ENCODE measurements at places on chromosomes 12 and 14.

- peak; percentile 89 for DNase-seq
These were observed at the start of gene RBM19 for GRCh38 chr12:113965951-113966797. TSS of gene RBM19 (minus strand) at chr12:113966325. CDS start at chr12:113966227, 98 bp downstream.

GRCh38 chr12:51419425-51420193, 5.0 kb upstream of the SLC4A8 start:
- DNase-seq: no peak

GRCh38 chr12:43292699-43293098, 259.3 kb downstream of the ADAMTS20 start:
- no peak for DNase-seq

DNA sequence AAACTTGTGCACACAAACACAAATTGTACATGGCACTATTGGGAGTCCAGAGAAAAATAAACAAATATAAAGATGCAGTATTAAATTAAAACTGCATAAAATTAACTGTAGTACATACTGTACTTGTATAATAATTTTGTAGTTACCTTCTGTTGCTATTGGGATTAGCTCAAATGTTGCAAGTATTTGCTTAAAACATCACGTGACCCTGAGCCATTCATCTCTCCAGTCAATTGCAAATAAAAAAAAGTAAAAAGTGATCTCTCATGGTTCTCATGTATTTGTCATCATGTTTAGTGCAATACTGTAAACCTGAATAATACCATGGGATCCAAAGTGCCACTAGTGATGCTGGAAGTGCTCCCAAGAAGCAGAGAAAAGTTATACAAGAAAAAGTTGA, 88.1 kb upstream of the NAV3 start:
- DNase-seq: no peak

GRCh38 chr14:71247106-71247505, 339.8 kb downstream of the PCNX1 start:
- DNase-seq: no peak

GRCh38 chr14:75769047-75769685, 108.1 kb downstream of the TTLL5 start:
- DNase-seq: no peak

DNA sequence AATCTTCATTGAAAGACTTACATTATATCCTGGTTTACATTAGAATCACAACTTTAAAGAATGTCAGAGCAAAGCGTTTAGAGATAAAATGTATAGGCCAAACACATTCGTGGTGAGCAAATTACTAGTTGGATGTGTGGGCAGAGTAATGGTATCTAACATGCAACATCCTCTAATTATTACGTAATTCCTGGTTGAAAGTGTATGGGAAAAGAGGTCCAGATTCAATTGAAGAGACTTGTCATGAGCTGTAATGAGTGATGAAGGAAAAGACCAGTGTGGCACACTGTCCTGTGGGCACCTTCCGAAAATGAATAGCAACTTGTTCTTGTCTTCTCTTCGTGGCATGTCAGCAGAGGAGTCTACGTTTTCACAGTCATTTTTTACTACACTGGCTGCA, 192.8 kb downstream of the LRIG3 start:
- no peak for DNase-seq

GRCh38 chr12:16291032-16291431, 13.5 kb upstream of the SLC15A5 start:
- DNase-seq: no peak

DNA sequence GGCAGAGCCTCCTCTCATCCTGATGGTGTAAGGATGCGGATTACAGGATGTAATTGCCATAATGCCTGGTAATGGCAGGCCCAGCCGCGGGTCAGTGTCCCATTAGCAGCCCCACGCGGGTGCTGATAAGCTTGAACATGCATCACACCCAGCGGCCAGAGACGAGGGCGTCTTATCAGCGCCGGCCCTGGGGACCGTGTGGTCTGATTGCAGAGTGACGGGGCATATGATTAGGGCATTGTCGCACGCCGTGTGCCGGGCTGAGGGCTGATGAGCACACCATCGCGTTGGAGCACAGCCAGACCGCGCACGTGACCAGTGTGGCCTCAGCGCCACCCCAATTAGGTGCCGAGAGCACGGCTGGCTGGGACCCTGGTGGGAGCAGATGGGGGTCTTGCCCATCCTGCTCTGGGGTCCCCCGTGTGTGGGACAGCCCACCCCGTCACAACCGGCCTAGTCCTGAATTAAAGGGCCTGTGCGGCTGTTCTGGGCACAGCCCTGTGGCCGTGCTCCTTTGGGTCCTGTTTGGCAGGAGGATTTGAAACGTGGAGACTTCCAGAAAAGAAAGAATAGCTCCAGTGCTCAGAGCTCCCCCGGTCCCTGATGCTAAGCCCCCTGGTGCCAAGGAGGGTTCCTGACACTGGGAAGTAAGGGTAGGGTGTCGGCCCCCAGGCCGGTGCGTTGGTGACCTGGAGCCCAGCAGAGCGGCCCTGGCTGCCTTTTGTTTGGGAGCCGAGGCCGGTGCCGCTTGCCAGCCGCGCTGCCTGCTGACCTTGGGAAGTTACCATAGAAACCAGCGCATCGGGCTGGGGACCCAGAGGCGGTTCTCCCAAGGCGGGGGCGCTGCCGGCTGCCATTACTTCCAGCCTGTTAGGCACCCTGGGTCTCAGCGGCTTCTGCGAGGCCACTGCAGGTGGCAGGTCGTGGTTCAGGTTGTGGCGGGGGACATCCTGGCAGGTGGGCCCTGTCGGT, 20.7 kb downstream of the KIF26A start:
- no peak for DNase-seq

- no peak for DNase-seq
These were observed 67.5 kb upstream of the C14orf180 start for GRCh38 chr14:104512061-104512460.

DNA sequence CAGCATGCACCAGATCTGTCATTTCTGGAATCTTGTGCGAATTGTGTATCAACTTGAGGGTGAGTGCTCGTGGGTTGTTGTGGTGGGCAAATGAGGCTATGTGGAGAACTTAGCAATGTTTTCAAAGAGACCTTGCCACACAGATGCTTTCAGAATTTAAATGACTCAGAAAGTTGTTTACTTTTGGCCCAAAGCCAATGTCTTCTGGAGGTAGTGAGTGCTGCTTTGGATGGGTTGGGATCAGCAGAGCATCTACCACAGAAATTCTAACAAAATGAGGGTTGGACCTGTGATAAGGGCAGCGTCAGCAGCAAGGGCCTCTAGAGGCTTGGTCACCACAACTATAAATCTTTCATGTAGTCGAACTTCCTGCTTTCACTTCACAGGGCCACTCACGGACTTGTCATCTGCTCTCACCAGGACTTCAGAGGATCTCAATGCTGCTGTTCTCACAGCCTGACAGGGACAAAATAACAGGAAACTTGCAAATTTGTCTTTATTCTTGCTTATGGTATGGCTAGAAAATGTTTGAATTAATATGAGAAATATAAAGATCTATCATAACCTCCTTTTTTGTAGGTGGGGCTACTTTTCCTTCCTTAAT, 111.4 kb downstream of the DACT1 start:
- DNase-seq: no peak

DNA sequence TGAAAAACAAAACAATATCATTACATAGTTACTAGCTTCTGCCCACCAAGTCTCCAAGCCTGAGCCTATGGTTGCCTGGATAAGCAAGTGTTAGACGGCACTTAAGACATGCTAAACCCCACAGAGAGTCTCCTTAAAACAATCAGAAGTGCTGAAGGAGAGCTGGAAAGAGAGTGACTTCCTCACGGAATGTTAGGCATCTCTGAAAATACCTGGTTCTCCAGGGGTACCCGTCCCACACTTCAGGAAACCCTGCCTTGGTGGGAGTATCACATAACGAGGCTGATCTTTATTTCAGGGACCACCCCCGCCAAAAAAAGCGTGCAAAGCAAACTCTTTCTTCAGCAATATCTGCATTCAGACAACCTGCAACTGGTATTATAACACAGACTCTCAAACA, 18.3 kb downstream of the LHX5 start:
- no peak for DNase-seq

- no peak for DNase-seq
These were observed 723 bp upstream of the LRP10 start for GRCh38 chr14:22870811-22871223.

DNA sequence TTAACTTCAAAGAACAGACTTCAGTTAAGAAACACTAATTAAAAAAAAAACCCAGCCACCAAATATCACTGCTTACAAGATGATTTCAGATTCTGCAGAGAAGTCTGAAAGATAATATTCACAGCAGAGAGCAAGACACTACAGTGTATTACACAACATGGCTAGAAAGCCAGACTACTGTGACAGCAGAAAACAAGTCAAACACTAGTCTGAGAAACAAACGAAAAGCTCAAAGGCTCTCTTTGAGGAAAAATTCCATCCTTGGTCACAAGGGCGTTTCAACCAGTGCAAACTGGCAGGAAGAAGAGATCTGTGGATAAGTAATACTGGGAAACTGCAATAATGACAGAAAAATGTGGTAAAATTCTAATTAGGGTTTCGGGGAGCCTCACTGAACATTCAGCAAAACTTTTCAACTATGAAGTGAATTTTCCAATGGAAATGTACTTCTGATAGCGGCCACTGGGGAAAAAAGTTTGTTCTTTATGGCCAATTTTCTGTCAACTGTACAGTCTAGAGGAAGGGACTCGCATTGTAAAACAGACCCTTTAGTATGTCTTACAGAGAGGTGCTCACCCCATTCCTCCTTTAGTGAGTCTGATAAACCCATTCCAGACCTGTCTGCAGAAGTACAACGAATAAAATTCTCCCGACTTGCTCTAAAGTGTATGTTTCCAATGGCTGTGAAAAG, 50.4 kb downstream of the ACADS start:
- DNase-seq: no peak

DNA sequence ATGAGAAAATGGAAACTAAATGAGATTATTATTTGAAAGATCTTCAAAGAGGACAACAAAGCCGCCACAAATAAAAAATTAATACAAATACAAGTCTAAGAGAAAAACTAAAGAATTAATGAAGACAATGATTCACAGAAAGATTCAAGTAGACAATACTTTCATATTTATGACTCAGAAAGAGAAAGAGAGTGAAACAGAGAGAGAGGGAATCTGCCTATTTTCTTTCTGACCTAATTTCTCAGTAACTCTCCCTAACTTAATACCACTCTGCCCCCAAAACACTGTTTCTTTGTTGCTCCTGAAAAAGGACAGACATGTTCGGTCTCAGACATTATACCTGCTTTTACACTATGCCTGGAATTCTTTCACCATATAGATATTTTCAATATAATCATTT, 259.1 kb downstream of the SLC6A15 start:
- no peak for DNase-seq

DNA sequence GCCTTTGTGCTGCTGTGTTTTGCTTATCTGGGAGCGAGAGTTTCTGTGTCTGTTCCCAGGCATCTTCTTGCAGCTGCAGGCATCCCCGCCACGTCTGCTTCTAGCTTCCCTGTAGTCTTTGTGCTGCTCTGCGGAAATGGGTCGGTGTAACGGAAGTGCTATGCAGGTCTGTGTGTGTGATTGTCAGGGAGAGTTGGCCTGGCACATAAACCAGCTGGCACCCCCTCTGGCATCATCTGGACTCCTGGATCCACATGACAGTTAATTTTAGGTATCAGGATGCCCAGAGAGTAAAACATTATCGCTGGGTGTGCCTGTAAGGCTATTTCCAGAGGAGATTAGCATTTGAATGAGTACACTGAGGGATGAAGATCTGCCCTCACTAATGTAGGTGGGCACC, 9.4 kb upstream of the OASL start:
- no peak for DNase-seq

GRCh38 chr14:74981833-74982232, 20.9 kb upstream of the EIF2B2 start:
- no peak for DNase-seq

DNA sequence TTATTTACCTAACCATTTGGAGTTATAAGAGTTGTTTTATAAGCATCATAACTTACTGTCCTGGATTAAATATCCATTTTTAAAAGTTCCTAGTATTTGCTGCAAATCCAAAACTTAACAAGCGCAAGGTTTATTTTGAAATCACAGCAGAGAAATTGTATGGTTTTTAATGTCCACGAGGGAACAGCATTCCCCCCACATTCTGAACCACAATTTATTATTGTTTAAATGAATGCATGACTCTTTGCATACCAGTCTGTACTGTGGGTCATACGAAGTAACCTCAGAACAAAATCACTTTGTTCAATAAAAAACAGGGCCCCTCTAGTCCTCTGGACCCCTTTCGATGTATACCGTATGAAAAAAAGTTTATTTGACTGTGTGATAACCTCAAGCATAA, 75.9 kb downstream of the DACT1 start:
- DNase-seq: no peak

GRCh38 chr12:84128117-84128991, 784.2 kb downstream of the SLC6A15 start:
- DNase-seq: no peak

DNA sequence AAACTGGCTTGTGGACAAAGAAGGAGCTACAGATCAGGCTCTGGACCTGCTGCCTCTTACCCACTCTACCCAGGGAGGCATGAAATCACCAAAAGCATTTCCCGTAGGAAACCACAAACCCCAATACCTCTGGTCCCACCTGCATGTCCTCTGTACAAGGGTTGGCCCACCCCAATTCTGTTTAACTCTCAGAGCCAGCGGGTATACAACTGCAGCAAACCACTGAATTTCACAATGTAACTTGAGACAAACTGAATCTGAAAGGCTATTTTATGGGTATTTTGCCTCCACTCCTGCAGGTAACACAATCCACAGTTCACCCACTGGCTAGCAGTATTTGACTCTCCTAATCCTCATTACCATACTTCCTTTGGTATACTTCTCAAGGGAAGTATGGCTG, 16.5 kb downstream of the SIX1 start:
- DNase-seq: no peak

- DNase-seq: no peak
These were observed 55.7 kb downstream of the PAX9 start for GRCh38 chr14:36717363-36717762.

- DNase-seq: no peak
These were observed 302.4 kb upstream of the KITLG start for GRCh38 chr12:88882662-88883061.

DNA sequence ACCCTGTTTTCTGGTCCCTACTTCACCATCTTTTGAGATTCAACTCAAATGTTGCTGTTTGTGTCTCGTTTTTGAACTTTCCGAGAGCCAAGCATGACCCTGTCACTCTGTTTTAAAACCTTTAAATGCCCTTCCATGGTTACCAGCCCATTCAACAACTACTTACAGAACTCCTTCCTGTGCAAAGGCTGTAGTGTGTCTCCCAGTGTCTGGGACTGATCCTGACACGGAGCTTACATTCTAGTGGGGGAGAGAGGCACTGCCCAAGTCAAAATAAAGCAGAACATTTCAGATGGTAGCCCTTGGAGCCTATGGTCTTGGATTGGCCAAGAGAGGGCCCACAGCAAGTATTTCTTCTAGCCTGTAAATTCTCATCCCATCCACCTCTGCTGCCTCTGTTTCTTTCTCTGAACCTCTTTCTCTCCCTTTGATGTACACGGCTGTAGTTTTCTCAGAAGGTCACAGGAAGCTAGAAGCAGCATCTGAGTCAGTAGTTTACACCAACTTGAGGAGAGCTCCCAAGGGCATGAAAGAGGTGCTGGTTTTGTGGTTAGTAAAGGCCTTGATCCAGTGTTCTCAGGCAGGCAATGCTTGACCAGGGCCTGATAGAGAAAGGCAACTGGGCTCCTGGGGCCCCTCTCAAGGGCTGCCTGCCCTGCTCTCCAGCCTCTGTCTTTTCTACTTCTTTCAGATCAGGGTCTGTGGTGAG, 42.3 kb upstream of the SLC24A4 start:
- DNase-seq: no peak

GRCh38 chr12:128083132-128083729, 183.7 kb upstream of the TMEM132C start:
- DNase-seq: no peak

All from right kidney (tissue), 9 donors.